ENCODE measurements at places on chromosomes 1 and 21.

- DNase-seq = no peak
Measured at GRCh38 chr1:178101266-178101630, 7.3 kb downstream of the RASAL2 start.

DNA sequence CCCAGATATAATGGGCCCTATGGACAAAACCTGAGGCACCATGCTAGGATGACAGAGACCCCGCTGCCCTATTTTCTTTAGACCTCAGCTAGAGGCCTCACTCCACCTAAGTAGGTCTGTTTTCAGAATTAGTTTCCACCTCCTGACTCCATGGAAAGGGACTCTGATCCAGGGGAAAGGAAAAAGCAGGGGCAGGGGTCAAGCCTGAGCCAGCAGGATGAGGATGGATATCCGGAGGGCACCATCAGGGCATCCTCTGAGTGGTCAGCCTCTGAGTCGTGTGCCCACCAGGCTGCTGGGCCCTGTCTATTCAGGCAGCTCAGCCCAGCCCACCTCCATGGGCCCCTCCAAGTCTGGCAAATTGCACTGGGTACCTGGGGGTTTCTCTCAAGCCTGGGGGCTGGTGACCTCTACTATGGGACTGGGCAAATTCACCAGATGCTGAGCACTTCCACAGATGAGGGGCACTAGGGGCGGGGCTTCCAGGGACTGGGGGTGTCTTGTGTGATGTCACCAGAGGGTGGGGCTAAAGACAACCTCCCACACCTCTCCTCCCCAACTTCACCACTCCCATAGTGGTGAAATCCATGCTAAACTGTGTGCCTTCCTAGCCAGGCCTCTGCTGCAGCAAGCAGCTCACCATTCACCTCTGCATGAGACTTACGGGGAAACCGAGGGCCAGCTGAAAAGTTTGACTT lies 5.5 kb downstream of the PAQR7 start:
- no peak for DNase-seq

DNA sequence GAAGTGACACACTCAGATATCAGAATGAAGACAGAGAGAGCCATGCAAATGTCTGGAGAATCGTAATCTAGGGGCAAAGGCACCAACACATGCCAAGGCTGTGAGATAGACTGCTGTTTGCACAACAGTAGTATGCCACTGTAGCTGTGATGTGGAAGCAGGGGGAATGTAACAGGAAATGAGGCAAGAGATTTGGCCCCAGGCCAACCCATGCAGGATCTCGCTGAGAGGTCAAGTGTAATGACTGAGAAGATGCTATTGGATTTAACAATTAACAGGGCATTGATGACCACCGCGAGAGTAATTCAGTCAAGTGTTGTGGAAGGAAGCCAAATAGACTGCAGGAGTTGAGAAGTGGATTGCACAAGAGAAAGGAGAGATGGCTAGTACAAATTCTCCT lies 107.3 kb upstream of the ST6GALNAC5 start:
- no peak for DNase-seq

DNA sequence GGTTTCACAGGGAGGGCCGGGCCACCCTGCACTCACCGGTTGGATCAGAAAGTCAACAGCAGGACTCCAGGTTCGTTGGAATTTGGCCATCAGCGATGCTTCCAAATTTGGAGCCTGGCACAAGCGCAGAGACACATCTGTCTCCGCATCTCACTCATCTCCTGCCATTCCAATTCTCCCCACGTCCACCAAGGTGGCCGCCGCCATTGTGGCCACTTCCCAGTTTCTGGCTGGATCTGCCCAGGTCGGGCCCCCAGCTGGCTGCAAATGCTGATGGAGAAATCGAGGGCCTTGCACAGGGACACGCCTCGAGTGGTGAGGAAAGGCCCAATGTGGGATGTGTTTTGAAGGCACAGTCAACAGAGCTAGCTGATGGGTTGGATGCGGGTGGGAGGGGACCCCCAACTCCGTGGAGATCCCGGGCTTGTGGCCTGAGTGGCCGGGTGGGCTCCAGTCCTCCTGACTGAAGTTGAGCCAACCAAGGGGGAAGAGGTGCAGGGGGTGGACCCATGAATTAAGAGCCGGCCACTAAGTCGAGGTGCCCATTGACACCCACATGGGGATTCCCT lies 102.7 kb downstream of the CRYAA start:
- DNase-seq = no peak

GRCh38 chr1:216181590-216181989 lies 241.7 kb downstream of the USH2A start:
- no peak for DNase-seq

GRCh38 chr21:39071623-39072214 lies 111.5 kb downstream of the PSMG1 start:
- DNase-seq = no peak

GRCh38 chr1:116982319-116983004 lies 19.1 kb upstream of the CD101 start:
- no peak for DNase-seq

GRCh38 chr1:90067194-90067931 lies 72.5 kb downstream of the ZNF326 start:
- no peak for DNase-seq

GRCh38 chr1:77010937-77011336 lies 143.7 kb downstream of the ST6GALNAC5 start:
- no peak for DNase-seq

DNA sequence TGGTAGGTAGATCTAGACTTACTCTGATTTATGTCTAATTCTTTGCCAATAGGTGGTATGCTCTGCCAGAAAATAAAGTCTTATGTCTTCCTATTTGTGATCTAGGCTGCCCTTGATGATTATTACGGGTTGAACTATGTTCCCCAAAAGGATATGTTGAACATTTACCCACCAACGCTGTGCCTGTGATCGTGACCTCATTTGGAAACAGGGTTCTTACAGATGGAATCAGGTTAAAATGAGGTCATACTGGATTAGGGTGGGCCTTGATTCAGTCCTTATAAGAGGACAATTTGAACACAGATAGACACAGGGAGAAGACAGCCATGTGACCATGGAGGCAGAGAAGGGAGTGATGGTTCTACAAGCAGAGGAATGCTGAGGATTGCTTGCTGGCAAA lies 95.1 kb upstream of the BCAR3 start:
- DNase-seq = no peak

DNA sequence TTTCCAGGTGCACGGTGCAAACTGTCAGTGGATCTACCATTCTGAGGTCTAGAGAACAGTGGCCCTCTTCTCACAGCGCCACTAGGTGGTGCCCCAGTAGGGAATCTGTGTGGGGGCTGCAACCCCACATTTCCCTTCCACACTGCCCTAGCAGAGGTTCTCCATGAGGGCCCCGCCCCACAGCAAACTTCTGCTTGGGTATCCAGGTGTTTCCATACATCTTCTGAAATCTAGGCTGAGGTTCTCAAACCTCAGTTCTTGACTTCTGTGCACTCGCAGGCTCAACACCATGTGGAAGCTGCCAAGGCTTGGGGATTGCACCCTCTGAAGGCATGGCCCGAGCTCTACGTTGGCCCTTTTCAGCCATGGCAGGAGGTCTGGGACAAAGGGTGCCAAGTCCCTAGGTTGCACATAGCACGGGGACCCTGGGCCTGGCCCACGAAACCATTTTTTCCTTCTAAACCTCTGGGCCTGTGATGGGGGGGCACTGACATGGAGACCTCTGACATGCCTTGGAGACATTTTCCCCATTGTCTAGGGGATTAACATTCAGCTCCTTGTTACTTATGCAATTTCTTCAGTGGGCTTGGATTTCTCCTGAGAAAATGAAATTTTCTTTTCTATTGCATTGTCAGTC lies 10.0 kb downstream of the HS2ST1 start:
- no peak for DNase-seq

DNA sequence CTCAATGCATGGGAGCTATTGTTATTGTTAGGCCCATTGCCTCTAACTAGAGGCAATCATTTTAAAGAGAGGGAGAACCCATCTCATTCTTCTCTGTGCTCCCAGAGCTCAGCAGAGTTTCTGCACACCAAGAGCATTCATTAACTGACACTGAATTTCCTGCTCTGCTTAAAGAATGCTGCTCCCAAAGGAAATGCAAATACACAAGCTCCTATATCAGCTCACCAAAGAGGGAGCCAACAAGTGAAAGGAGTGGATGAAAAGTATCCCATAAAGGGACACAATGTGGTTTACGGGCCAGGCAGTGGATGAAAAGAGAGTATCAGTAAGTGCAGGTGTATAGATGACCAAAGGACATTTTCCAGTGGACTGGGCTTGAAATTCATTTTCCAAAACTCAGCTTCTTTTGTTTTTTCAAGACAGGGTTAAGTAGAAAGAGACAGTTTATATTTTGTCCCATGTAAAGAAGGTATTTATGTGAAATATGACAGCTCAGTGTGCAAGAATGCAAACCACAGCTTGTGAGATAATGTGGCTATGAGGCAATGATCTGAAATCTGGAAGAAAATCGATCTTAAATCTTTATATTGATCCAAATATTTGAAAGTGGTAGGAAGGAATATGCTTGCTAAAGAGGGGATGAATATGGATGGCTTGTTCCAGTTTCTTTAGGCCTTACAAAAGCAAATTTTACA lies 207.7 kb upstream of the CAMK1G start:
- no peak for DNase-seq

DNA sequence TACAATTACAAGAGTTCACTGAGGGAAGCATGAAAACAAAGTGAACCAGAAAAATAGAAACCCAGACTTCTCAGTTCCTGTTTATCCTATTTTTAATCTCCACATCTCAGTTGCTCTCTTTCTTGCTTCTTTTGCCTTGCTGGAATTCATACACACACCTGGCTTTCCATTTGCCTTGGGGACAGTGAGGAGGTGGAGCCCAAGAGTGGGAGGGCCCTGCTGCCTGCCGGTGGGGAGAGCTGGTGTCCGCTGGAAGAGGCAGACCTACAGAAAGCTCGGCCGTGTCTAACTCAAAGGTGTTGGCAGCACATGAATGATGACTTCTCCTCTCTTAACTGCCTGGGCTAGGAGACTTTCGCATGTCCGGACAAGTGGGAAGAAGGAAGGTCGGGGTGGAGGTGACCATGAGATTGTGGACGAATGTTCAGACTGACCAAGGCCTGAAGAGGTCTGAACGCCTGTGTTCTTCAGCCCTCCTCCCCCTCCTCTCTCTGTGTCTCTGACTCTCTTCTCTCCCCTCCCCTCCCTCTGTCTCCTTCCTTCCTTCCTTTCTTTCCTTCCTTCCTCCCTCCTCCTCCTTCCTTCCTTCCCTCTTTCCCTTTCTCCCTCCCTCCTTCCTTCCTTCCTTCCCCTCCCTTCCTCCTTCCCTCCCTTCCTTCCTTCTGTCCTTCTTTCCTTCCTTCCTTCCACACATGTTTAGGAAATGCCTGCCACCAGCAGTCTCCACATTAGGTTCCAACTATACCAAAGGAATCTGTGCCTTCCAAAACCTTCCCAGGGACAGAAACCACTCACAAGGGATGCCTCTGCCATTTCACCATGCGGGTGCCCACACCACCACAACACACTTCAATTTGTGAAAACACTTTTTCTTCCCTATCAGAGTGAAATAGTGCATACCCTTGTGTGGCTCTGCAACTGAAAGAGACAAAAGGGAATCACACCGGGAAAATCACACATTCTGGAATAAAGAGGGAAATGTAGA lies 157.3 kb upstream of the RUNX1 start:
- DNase-seq = no peak

- no peak for DNase-seq
Measured at GRCh38 chr1:162701286-162701685, 69.0 kb downstream of the DDR2 start.

- no peak for DNase-seq
Measured at GRCh38 chr1:89763649-89763986, 57.2 kb upstream of the LRRC8D start.

DNA sequence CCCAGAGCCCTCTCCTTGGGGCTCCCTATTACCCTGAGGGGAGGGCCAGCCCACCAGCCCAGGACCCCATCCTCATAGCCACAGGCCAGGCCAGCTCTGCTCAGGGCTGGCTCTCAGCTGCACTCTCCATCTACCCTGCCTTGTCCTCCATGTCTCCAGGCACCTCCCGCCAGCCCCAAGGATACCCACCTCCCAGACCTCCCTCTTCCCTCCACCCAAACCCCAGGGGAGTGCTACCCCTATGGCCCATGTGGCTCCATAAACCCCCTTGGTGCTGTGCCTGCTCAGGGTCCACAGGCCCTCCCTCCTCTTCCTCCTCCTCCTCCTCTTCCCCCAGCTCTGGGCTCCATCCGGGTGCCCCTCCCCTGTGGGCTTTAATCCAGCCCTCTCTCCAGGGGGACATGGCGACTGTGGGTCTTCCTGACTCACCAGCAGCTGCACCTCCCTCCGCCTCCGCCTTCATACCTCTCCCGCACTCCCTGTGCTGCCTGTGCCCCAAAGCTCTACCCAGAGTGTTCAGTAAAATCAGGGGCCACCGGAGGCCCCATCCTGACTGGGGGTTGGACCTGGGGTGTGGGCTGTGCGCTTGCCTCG lies 9.1 kb downstream of the YBEY start:
- DNase-seq = no peak

GRCh38 chr1:96918406-96918805 lies 196.8 kb downstream of the PTBP2 start:
- no peak for DNase-seq

DNA sequence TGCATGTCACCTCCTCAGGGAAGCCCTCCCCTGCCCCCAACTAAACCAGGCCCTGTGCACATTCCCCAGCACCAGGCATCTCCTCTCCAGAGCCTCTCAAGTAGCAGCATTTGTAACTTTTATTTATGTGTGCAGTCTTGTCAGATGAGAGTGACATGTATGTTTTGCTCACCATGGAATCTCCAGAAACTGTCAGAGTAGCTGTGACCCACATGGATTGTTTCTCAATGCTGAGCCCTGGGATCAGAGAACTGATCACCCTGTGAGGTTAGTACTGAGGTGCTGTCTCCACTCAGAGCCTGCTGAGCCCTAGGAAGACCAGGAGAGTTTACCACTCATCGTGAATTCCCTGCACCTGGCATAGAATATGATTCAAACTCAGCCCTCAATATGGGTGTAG lies 190.9 kb upstream of the EDN2 start:
- DNase-seq = no peak

- no peak for DNase-seq
Measured at GRCh38 chr1:90133133-90133532, 138.2 kb downstream of the ZNF326 start.

DNA sequence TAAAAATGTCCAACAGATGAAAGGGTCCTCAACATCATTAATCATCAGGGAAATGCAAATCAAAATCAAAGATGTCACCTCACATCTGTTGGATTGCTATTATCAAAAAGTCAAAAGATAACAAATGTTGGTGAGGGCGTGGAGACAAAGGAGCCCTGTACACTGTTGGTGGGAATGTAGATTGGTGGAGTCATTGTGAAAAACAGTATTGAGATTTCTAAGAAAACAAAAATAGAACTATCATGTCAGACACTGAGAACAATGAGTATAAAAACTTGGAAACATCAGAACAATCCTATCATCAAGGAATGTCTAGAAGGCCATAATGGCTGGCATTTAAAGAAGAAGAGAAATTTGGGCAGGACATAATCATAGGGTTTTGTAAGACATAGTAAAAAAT lies 209.2 kb upstream of the PTGFR start:
- no peak for DNase-seq

GRCh38 chr1:118395430-118395991 lies 210.5 kb upstream of the SPAG17 start:
- no peak for DNase-seq

Measured in activated gamma-delta T cell treated with Interleukin-2 at 50 U/mL for 16 hours (primary cell).